Stimulated activated CD8-positive, alpha-beta memory T cell treated with anti-CD3 and anti-CD28 coated beads, Interleukin-2, amount 100 ng/mL, for 1 hour (primary cell): ENCODE measurements at places on chromosomes 6 and 20.

GRCh38 chr6:111481836-111482187, 1.2 kb downstream of the REV3L start:
- no peak for DNase-seq

DNA sequence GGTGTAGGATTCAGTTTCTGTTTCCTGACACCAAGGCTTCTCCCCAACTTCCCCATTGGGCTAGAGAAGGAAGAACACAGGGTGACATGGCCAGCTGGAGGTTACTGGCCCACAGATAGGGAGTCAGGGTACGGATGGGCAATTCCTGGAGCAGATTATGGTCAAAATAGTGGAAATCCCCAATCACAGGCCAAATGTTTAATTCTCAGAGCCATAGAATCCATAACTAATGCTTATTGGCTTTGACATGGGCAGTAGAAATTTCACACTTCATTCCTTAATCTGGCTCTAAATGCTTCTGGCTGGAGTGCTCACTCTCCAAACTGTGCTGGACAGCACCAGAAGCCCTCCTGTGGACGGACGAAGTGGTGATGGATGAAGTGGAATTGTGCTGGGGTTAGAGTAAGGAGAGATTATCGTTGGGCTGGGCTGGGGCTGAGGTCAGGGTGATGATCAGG, 887 bp downstream of the SIGLEC1 start:
- no peak for DNase-seq

- no peak for DNase-seq
These were observed 1.2 kb downstream of the SLC35D3 start for GRCh38 chr6:136923116-136923953.

DNA sequence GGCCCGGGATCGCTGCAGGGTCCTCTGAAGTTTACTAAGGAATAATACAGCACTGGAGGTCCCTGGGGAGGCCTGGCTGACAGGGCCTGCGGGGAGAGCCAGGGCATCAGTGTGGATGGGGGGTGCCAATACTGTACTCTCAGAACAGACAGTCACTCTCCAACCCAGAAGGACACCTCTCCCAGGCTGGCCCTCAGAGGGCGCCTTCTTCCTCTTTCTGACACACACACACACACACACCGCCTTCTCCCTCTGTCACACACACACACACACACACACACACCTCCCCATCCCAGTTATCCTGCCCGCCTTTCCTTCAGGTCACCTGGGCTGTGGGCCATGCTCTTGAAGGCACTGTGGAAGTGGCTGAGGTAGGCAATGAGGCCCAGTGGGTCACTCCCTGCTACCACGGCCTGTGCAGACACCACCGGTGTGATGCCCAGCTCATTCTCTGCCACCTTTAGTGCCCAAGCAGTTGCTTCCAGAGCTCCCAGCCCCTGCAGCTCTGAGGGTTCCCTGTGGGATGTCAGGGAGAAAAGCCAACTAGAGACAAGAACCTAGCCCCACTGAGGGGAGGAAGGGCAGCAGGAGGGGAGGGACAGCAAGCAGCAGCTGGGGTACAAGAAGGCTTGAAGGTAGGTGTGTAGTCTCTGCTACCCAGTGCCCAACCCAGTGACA, 7.5 kb downstream of the SMPD2 start:
- DNase-seq: no peak

DNA sequence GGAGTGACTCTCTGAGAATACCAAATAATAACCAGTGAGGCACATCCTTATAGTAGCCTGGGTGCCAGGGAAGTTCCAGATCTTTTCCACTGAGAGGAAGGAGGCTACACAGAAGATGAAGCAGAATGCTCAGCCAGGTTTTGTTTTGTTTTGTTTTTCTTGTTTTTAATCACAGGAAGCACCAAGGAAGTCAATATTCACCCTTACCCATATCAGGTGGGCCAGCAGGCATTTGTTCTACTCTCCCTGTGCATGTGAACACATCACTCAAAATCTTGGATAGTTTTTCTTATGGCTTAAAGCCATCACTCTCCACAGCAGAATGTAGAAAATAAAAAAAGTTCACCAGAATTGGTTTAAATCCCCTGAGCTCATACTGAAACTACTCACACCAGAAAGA, 10.5 kb downstream of the SLC17A1 start:
- DNase-seq: no peak

DNA sequence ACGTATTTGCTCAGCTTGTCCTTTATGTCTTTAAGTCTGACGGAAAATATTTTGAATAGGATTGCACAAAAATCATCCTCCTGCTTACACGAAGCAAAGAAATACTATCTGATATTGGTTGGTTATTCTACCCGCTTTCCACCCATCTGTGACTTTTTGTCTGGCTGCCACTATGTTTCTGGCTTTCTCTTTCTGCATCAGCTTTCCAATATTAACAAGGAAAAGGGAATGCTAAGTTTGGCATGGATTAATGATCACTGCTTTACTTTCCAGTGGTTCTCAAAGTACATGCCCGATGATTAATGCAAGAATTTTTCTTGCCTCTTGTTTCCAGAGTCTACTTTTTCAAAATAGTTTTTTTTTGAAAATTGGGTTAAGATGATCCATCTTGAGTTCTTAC, 57.0 kb downstream of the RNF144B start:
- no peak for DNase-seq

GRCh38 chr20:56181583-56181982, 66.9 kb upstream of the MC3R start:
- DNase-seq: no peak

- DNase-seq: no peak
These were observed 81.6 kb downstream of the DTD1 start for GRCh38 chr20:18669241-18670019.

DNA sequence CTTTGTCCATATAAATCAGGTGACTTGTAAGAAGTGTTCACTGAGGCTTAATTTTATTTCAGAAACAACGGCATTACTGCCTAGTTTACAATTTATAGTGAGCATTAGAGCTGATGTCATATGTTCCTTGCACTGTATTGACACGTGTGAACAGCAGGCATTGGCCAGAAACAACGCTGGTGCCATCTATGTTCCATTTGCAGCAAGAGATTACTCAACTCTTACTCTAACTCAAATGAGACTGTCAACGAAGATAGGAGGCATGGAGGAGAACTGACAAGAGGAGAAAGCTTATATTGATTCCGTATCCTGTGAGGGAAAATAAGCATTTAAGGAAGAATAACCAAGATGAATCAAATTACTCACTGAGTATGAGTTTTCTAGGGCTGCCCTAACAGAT, 48.4 kb downstream of the MTFR2 start:
- no peak for DNase-seq

DNA sequence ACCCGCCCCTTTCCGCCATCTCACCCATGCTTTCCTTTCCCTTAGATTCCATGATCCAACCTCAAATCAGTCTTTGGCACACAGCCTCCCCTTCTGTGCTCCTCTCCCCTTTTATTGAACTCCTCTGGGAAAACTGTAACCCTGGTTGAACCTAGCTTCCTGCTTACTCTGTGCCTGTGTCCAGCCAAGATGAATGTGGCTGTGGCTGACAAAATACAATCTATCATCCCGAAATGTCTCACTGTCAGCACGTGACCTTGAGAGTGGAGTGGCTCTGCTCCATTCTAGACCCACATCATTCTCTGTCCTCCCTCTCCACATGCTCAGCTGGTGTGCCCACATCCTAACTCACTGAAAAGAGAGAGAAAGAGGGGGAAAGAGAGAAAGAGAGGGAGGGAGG, 11.0 kb downstream of the NCR2 start:
- no peak for DNase-seq

DNA sequence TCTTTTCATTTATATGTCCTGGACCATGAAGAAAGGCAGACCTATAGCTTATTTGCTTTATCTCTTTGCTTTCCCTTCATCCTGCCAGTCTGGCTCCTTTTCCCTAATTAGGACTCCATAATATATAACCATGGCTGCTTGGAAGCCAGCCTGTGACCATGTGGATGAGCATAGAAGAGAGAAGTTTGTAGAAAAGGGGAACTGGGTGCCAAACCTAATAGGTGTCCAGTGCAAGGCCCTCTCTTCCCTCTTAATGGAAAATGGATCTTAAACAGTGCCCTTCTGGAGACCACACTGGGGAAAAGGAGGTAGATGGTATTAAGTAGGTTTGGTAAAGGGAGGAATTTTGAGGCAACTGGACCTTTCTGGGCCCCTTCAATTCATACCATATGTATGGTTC, 16.7 kb upstream of the OSTM1 start:
- no peak for DNase-seq

- DNase-seq: no peak
These were observed 250.4 kb downstream of the CDH4 start for GRCh38 chr20:61502433-61502832.

DNA sequence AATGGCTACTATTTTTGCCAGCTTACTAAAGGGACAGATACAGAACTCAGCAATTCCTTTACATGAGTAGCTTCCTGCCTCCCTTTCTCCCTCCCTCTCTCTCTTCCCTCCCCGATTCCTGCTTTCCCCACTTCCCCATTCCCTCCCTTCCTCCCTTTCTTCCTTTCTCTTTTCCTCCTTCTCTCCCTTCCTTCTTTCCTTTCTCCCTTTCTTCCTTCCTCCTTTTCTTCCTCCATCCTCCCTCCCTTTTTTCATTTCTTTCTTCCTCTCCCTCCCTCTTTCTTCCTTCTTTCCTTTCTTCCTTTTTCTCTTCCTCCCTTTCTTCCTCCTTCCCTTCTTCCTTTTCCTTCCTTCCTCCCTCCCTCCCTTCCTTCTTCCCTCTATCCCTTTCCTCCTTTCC, 178.1 kb downstream of the RNF144B start:
- DNase-seq: no peak

- DNase-seq: peak; percentile 56
These were observed 11.7 kb upstream of the MAPK13 start for GRCh38 chr6:36118550-36119107.

- peak; percentile 61 for DNase-seq
These were observed 89.1 kb downstream of the NCR2 start for GRCh38 chr6:41424370-41425058.

- no peak for DNase-seq
These were observed 59.6 kb upstream of the AFDN start for GRCh38 chr6:167766986-167767714.

DNA sequence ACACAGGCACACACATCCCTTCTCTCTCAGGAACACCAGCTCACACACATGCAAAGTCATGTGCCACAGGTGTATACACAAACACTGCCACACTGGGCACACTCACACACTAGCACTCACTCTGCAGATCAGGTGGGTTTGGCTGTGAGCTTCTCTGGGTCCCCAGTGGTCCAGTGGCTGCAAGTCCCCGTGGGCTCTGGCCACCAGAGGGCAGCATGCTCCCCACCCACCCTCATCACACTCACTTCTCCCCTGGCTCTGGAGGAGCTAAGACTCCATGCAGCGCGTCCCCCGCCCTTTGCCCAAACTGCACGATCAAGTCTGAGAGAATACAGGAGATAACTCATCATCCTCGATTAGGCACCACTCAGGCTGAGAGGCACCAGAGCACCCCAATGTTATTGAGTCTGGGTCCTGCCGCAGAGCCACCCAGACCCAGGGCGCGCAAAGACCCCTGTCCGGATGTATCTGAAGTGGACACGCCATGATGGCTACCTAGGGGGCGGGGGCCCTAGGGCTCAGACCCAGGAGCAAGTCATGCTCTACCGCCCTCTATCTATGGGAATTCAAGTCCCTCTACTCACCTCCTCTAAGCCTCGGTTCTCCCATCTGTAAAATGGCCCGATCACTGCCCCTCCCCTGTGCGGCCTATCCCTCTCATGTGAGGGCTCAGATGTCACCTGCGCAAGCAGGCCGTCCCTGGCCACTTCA, 90.5 kb downstream of the GRM4 start:
- peak; percentile 27 for DNase-seq

GRCh38 chr6:72580281-72580940, 41.5 kb upstream of the KCNQ5 start:
- no peak for DNase-seq

DNA sequence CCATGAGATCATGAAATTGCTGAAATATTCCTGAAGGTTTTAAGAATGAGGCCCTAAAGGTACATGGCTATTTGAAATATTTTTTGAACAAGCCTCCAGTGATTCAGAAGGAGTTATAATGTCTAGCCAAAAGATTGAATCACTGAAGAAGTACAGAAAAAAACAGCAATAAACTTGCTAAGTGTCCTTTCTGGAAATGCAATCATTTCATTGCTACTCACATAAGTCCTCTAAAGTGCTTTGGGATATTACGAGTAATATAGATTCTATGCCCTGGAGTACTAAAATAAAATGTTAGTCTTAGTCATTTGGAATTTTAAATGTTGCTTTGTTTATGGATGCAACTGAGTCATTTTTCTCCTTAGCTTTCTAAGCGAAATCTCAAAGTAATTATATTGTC, 32.7 kb downstream of the CENPW start:
- DNase-seq: no peak

DNA sequence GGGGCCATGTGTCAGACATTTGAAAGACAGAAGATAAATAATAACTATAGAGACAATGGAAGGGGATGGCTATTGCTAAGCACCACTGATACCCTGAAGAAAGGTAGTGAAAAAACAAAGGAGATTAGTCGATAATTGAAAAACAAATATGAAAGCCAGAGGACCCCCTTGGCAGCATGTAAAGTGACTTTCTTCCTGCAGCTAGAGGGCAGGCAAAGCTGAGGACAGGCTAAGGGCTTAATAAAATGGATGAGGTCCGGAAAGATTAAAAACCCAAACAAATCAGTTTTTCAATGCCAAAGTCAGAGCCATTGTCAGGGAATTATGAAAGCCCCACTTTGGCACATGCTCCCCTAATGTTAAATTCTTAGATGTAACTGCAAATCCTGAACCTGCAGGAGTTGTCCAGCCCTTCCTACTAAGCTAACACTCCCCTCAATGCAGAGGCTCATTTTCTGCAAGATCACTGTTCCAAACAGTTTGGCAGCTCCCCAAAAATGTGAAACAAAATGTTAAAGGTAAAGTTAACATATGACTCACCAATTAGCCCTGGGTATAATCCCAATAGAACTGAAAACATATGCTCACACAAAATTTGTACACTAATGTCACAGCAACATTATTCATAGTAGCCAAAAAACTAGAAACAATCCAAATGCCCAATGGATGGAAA, 1177.9 kb downstream of the GRIK2 start:
- no peak for DNase-seq

DNA sequence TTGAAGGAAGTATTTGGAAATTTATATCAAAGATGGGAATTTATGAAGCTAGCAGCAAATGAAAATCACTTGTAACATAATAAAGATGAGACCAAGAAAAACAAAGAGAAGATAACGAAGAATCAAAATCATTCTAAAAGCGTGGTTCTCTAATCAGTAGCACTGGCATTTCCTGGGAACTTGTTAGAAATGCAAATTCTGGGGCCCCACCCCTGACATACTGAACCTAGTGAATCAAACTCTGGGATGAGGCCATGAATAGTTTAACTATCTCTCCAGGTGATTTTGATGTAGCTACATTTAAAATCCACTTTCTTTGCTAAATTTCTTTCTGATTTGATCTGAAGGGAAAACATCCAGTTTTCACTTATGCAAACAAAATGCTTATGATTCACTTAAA, 1075.6 kb downstream of the HACE1 start:
- no peak for DNase-seq
